Stimulated activated CD4-positive, alpha-beta T cell treated with anti-CD3 and anti-CD28 coated beads, Interleukin-4, amount 100 ng/mL, for 1 hour (primary cell): ENCODE measurements at places on chromosomes 16 and 17.

DNA sequence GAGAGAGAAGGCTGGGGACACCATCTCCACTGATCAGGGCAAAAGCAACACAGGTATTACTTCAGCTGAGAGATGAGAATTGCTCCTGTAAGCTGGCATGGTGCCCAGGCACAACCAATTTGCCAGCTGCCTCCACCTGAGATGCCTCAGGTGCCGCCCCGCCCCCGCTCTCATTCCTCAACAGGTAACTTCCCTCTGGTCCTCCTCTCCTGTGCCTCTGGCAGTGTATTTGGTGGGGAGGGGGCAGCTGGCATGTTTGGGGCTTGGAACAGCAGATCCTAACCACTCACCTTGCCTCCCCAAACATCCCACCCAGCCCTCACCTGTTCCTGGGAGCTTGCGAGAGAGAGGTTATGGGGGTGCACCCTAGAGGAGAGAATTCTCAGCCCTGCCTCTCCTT is 2.9 kb upstream of the SRCIN1 start:
- no peak for DNase-seq

DNA sequence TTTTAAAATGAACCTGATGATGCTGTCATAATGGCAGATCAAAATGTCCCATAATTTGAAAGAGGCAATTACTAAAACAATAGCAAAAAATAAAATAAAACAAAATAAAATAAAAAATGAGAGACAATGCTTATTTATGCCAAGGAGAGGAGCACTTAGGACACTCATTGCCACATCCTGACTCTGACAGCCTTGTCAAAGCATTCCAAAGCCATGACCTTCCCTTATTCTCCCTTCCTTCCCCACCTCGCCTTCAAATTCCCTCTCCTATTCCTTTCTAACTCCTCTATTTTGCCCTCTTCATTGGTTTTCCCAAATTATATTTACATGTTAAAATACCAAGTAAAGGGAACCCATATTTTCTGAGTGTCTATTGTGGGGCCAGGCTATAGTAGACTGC is 220.0 kb downstream of the CDH13 start:
- no peak for DNase-seq

DNA sequence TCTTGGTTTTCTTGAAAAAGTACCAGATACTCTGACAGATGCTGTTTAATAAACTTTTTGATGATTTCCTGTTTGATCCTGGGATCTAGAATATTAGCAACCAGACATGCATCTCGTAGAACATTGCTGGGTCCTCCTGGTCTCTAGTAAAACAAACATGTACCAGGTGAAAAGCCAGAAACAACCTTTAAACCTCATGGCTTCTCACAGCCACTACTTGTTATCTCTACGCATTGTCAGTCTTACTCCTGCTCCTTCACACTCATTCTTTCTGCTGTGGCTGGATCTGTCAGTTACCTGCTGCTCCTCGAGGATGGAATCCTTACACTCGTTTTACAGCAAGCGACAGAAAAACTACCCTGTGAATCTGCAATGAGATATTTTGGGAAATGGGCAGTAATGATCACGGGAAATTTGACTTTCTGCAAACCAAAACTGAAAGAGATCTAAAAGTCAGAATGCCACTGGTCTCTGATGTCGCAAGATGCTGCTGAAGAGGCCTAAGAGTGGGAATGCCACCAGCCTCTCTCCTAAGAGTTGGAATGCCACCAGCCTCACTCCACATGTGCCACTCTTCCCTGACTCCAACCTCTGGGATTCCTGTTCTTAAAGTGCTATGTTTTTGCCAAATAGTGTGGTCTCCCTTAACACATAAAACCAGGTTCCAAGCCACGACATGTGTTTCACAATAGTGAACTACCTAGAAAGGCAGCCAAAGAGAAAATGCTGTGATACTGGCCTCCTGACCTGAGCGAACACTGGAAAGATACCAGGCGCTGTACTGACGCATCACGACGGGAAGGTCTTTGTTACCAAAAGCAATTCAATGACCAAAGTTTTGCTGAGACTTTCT is 86.3 kb downstream of the VPS53 start:
- DNase-seq = no peak

DNA sequence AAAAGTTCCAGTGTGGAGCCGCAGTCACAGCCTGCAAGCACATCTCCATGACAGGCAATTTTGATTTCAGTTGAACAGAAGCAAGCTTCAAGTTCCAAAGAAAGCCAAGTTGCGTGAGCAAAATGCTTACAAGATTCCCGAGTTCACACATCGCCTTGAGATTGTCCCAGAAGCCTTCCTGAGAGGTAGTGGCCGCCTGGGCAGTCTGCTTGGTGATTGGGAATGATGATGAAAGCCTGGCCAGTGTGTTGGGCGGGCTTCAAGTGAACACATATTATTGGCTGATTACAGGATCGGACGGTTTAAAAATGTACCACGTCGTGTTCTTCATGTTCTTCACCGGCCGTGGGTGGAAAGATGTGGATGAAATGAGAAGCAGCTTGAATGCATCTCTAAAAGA is 185.5 kb downstream of the FOXL1 start:
- no peak for DNase-seq
